ENCODE measurements at places on chromosomes 3 and 15.

DNA sequence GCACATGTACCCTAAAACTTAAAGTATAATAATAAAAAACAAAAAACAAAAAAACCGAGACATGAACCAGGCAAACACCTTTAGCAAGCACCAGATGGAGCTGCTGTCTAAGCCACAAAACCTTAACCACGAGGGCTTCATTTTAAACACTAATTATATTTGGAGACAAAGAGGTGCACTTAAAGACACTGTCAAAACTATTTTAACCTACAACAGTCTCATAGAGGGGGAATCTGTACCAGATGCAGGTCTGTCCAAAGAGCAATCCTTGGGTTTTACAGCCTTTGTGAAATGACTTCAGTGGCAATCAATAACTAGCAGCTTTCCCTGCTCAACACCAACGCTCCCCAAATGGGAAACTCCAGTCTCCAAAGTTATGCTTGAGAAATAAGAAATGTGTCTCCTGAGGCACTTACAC lies 115.7 kb upstream of the TSPAN3 start:
- DNase-seq: no peak

DNA sequence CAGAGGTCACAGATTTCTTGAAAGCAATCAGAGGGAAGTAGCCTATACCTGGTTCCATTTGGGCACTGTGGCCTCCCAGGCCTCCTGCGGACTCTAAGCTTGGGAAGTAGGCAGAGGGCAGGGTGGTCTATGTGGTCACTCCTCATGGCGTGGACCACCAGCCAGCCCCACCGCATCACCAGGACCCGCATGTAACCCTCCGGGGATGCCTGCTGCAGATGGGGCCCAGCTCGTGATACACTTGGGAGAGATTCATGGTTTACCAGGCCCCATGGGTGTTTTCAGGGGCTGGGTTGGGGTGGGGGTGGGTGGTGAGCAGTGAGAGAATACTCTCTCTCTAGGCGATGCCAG lies 123.7 kb downstream of the ASB7 start:
- no peak for DNase-seq

- DNase-seq: no peak
Measured at GRCh38 chr3:59559721-59560435, 510.1 kb upstream of the CFAP20DC start.

DNA sequence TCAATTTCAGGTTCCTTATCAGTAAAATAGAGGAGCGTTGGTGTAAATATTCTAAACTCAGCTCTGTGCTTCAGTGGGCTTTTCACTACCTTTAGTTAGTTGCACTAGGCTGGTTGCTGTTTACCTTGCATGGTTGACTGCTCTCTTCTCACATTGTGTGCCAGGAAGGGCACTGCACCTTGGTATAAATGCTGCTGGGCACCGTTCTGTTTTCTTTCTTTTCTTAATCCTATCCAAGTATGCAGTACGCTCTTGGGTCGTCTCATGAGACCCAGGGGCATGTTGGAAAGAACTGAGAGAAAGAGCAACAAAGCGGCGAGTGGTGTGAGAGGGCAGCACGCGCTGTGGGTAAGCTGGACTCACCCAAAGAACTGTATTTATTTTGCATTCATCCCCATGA lies 22.4 kb downstream of the KCNMB2 start:
- DNase-seq: no peak

- DNase-seq: no peak
Measured at GRCh38 chr15:100928632-100929280, 9.6 kb downstream of the LRRK1 start.

GRCh38 chr3:107235193-107235927 lies 141.9 kb upstream of the CCDC54 start:
- no peak for DNase-seq
